ENCODE measurements at places on chromosomes 5 and 9.
A peak's percentile ranks its signal among the peaks of the same experiment; 100 is the strongest.

DNA sequence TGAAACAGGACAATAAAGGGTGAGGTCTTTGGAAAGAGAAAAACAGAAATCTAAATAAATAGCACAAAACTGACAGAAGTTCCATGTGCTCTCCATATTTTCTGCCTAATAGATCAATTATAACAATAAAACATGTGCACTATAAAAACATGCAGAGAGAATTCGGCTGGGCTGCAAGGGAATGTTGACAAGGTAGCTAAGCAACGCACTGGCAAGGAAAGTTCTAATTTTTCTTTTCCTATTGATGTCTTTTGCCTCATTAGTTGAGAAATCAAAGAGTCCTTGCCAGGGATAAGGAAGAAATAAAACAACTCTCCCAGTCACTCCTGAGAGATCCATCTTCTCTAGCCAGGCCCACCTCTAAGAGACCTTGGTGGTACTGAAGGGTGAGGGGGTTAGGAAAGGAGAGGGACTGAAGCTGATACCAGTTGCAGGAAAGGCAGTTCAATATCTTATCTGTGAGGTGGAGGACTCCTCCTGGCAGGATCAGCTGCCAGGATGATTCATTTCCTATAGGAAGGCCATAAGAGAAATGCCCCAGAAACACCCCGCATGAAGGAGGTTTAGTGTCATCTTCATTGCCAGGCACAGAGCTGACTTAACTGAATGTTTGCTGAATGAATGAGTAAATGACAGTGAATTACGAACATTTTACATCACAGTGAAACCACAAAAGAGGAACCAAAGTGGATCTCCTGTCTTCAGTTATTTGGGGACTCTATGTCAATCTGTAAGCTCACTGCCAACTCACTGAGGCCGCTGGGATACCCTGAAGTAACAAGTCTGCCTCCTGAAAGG lies 63.7 kb upstream of the IFNK start:
- DNase-seq = no peak

DNA sequence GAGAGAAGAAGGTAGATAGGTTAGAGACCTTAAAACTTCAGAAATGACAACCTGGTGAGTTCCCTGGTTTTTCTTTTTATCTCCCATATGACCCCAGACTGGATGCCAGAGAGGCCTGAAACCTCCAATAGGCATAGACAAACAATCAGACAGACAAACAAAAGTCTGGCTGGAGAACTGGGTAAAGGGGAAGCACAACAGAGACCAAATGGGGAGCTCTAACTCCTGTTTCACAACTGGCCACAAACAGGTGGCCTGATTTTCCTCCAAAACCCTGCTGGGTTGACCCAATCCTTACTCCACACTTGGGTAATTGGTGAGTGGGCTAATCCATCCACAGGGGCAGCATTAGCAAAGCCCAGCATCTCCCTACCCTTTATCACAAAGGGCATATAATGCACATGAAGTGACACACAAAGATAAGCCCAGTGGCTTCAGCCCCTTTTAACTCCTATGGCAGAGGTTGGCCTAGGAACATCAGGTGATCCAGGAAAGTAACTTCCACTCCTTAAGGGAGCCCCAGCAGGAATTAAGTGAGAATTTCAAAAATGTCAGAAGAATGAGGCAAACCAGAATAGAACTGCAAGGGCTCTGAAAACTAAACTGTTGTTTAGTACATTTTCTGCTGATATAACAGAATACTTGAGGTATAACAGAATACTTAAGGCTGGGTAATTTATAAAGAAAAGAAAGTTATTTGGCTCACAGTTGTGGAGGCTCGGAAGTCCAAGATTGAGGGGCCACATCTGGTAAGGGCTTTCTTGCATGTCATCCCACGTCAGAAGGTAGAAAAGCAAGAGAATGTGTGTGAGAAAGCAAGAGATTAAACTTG lies 60.9 kb upstream of the ROR2 start:
- peak; percentile 31 for DNase-seq

GRCh38 chr9:6567140-6567591 lies 78.4 kb downstream of the GLDC start:
- no peak for DNase-seq

- DNase-seq = peak; percentile 65
Measured at GRCh38 chr9:128390150-128390812, 19.1 kb downstream of the URM1 start.

DNA sequence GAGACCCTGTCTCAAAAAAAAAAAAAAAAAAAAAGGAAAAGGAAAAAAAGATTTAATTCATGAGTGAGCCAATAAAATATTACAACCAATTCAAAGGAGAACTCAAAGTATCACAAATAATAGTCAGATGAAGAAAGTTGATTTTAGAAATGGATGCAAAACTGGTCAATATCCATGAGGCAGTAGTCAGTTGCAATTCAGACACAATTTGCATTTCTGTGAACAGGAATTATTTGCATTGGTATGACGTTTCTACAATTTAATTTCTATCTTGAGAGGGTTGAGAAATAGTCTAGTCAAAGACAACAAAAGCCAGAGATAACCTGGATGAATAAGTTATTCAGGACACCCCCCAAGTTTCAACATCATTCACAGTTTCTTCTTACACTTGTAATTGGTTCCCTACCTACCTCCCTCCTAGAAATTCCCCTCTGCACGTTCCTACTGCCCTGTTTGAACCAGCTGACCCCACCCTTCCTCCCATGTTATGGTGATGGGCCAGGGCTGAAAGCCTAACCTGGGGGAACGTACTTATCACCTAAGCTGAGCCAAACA lies 28.6 kb upstream of the CDKN2AIPNL start:
- DNase-seq = no peak

DNA sequence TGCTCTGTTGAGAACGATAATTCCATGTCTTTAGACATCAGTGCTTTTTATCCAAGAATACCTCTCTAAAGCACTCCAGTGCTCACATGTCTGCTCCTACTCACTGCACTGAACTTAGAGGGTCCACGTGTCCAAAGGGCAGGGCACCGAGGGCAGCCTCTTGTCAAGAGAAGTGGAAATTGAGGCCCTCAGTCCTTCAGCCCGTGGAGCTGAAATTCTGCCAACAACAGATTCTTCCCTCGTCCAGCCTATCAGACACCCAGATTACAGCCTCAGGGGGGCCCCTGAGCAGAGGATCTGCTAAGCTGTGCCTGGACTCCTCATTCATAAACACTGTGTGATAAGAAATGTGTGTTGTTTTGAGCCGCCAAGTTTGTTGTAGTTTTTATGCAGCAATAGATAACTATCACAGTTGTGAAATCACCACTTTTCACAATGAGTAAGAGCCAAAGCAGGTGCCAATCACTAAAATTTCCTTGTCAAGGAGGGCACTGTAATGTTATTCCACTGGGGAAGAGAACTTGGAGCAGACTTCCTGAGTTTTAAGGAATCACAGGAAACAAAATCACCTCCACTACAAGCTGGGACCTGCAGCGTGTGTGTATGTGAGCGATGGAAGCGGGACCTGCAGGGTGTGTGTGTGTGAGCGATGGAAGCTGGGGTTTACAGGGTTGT lies 58.8 kb upstream of the IGFBPL1 start:
- DNase-seq = peak; percentile 35

DNA sequence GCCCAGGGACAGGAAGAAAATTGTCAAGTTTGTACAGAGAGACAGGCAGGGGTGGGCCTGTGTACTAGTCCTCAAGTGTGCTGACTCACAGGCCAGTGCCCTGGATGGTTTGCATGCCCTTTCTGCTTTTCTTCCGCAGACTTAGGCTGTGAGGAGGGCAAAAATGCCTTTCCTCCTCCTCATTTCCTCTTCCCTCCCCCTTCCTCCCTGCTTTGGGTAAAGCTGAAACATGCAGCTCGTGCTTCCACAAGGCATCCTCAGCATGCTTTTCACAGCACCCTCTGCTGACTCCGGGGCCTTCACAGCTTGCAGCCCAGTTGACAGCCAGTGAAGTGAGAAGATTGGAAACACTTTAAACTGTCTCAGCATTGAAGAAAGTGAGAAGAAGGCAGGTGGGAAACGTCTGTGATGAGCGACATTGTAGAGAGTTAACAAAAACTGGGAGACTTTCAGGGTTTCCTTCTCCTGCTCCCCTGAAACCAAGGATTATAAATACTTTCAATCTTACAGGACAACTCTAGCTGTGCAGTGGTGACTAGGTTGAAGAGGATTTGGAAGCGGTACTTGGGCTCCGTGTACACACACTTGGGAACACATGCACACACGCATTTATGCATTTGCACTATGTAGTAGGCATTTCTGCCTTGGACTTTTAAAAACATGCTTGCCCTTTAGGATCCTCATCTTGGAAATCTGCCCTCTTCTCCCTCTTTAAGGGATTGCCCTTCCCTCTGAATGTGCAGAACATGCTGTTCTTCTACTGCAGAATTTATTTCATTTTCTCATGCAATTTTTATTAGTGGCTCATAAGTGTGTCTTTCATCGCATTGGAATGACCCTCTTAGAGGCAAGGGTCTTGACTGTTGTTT lies 138.8 kb downstream of the GRIA1 start:
- DNase-seq = peak; percentile 27

- DNase-seq = no peak
Measured at GRCh38 chr5:114415760-114416159, 53.9 kb downstream of the KCNN2 start.

DNA sequence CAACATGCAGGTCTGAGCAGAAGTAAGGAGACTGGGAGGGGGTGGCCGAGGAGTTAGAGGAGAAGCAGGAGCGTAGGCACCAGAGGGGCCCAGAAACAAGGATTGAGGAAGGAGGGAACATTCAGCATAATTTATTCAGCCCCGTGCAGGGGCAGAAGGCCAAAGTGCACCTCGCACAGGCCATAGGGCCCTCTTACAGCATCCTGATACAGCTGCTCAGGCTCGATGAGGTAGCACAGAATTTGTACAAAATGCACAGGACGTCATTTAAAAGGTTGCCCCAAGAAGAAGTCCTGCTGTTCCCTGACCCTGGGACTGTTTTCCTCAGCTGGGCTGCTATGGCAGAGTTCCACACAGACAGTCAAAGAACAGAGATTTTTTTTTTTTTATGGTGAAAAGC lies 2.1 kb upstream of the GRM6 start:
- no peak for DNase-seq

DNA sequence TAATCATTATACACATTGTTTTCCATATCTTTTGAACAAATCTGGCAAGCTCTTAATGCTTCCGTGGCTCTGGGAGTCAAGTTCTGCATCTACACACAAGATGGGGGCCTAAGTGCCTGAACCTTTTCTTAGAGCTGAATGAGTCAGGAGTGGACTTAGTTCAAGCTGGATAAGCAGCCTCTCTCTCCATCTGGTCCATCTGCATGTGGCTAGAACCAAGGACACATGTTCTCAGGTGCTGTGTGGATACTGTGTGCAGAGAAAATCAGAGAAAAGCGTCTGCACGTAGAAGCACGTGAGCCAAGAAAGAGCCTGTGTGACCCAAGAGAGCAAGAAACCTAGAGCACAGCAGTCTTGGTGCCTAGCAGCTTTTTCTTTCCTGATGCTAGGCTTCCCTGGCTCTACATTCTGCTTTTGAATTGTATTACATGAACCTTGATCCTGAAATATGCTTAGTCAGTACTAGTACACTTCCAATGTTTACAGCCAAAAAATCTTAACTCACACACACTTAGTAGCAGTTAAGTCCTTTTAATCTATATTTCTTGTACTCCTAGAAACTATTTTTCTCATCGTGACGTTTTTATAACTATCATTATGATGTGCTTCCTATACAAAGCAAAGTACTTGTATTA lies 1798.9 kb downstream of the MAT2B start:
- no peak for DNase-seq

- no peak for DNase-seq
Measured at GRCh38 chr5:179111267-179112207, 51.4 kb downstream of the ZNF354C start.

DNA sequence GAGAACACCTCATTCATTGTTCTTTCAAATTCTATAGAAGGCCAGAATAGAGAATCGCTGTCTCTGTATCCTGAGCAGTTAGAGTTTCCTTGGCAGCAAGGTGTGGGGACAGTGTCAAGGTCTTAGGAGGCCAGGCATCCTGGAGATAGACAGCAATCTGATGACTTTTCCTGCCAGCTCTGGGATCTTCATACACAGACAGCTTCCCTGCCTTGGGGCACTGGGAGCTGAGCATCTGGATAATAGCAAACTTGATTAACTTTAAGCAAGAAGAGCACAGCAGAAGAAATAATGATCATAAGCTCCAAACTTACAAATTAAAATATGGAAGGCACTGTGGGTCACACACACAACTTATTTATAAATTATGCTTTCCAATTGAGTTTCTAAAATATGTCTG lies 86.1 kb upstream of the STK32A start:
- no peak for DNase-seq

DNA sequence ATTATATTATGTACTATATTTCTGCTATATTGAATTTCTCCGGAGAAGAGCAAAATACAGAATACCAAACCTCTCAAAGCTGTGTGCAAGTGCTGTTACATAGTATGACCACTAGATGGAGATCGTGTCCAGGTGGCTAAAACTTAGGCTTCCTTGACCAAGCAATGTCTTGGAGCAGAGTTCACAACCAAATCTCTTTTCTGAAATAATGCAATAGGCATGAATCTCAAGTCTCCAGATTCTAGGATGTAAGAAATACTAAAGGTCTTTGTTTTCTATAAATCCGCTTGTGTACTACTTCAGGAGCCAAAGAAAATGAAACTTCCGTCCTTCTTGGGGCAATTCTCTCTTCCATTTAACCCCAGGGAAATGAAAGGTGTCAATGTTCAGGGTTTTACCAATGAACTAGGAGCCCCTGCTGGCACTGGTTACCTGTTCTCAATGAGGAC lies 181.5 kb upstream of the RAI14 start:
- DNase-seq = peak; percentile 44

DNA sequence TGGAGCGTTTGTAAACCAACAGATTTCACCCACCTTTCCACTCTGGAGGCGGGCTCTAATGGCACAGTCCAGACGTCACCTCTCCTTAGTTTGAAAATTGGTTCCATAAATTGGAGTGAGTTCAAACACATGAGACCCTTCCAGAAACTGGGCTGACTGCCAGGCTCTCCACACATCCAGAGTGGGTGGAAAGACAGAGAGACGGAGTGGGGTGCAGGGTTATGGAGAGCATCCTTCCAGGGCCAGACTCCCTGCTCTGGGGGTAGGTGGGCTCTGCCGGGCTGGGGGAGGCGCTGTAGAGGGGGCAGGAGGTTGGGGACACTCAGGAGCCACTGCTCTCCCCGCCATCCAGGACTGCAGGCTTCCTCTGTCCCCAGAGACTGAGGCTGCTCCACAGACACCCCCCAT lies 104.7 kb upstream of the PHYKPL start:
- DNase-seq = peak; percentile 57

- no peak for DNase-seq
Measured at GRCh38 chr5:109218818-109219217, 191.0 kb downstream of the PJA2 start.

- DNase-seq = no peak
Measured at GRCh38 chr9:86508208-86508903, 154.1 kb upstream of the TUT7 start.

GRCh38 chr5:125882061-125882460 lies 541.1 kb upstream of the GRAMD2B start:
- no peak for DNase-seq

- DNase-seq = no peak
Measured at GRCh38 chr5:44714871-44715561, 93.7 kb upstream of the MRPS30 start.

GRCh38 chr5:137181667-137182066 lies 317.5 kb downstream of the SPOCK1 start:
- DNase-seq = no peak

Measured in H7 (cell line).